ENCODE measurements at places on chromosomes 5 and 9. TPM values are rescaled to one million over a fixed set of nuclear protein-coding genes. Genes with fewer than 3 reads are reported as not detected.

GRCh38 chr9:86642721-86643120, 288.5 kb upstream of the TUT7 start:
- DNase-seq, result no peak
- no peaks in the 10 kb centered on the region for H3K27me3 ChIP-seq
- H3K4me1 ChIP-seq, result no peaks in the 10 kb centered on the region

DNA sequence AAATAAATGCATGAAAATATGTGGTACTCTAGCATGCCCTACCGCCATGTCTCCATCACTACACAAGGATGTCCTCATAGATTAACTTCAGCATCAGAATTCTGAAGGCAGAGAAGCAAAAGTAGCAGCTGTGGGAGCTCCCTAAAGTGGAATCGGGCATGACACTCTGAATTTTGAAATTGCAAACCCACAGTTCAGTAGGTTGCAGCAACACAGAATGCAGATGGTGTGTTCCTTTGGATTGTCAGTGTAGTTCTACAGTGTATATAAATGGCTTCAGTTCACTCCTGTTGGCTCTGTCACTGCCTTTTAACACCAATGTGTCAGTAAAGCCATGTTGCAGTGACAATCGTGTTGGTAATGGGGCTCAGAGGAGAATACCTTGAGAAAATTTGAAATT, 973.6 kb upstream of the WWC1 start:
- no peaks in the 10 kb centered on the region for H3K27me3 ChIP-seq
- no peak overlapping the region for H3K27ac ChIP-seq
- no peaks in the 10 kb centered on the region for H3K36me3 ChIP-seq
- no peaks in the 10 kb centered on the region for H3K4me1 ChIP-seq
- no peak for DNase-seq

GRCh38 chr9:36993933-36994764, 39.9 kb downstream of the PAX5 start:
- peaks cover 19% of the 10 kb centered on the region for H3K27me3 ChIP-seq
- no peaks in the 10 kb centered on the region for H3K36me3 ChIP-seq
- no peak overlapping the region for H3K4me3 ChIP-seq
- no peak overlapping the region for H3K27ac ChIP-seq

GRCh38 chr5:78008356-78008967, 232.3 kb upstream of the TBCA start:
- H3K27me3 ChIP-seq, result 0 out of 2 replicates have a peak, but pooled peaks cover 1% of the 10 kb centered on the region
- H3K4me1 ChIP-seq, result no peaks in the 10 kb centered on the region
- H3K4me3 ChIP-seq, result no peak overlapping the region
- H3K27ac ChIP-seq, result no peak overlapping the region
- no peaks in the 10 kb centered on the region for H3K36me3 ChIP-seq

DNA sequence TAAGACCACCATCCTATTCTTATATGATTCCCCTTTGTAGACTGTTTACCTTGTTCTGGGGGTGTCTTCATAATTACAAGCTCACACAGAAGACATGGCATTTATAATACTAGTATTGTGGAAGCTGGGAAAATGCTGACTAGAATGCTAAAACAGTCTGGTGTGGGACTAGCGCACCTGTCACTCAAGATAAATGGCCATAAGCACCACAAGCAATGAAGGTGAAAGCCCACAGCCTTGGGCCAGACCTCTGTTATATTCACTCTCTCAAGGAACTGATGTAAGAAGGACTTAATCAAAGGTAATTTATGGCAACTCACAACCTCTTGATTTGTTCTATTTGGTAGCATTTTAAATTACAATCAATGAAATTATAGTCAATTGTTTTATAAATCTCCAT, 721.5 kb downstream of the SEMA5A start:
- no peak overlapping the region for H3K27ac ChIP-seq
- no peak for DNase-seq
- H3K36me3 ChIP-seq, result no peaks in the 10 kb centered on the region
- H3K27me3 ChIP-seq, result no peaks in the 10 kb centered on the region

DNA sequence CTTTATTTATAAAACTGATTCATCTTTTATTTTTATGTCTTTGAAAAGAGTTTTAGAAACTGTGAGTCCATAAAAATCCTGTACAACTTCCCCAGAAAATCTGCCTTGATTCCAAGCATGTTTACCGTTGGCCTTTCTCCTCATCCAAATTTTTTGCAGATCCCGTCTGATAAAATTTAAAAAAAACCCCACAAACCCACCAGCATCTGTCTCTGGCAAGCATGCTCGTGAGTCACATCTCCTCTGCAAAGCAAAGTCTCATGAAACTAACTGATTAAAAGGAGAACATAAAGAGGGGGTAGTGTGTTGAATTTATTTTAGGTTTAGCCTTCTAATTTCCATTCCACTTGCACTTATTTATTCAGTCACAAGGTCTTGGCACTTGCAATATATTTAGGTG, 109.4 kb downstream of the MAT2B start:
- no peak overlapping the region for H3K27ac ChIP-seq
- H3K36me3 ChIP-seq, result no peaks in the 10 kb centered on the region
- H3K27me3 ChIP-seq, result no peaks in the 10 kb centered on the region
- H3K4me1 ChIP-seq, result no peaks in the 10 kb centered on the region
- H3K4me3 ChIP-seq, result no peak overlapping the region

DNA sequence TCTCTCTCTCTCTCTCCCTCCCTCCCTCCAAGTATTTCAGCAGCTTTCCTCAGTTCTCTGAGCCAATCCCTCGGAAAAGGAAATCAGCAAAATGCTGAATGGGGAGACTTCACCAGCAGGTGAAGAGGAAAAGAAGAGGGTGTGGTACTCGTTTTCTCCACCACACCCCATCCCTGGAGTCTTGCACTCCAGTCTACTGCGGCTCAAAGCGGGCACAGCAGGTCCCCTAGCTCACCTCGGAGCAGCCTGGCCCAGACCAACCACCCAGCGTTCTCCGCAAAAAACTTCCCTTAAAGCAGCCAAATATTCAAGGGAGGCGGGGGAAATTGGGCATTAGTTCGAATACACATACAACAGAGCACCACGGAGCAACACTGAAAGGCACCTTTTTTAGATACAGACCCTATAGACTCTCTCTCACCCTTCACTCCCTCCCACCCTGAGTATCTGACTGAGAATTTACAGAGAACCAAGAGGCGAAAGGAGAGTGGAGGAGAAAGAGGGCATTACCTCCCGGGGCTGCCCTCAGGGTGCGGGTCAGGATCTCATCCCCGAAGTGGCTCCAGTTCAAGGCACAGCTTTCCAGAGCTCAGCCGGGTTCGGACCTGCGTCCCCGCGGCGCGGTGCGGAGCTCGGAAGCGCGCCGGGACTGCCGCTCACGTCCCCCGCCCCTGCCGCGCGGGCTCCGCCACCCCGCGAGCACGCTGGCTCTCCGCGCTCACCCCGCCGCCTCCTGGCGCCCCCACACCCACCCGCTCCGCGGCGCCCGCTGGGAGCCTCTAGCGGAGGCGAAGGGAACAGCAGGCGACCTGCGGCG, 1638.5 kb upstream of the C9orf72 start:
- no peaks in the 10 kb centered on the region for H3K36me3 ChIP-seq
- peaks cover 16% of the 10 kb centered on the region for H3K27me3 ChIP-seq
- H3K4me1 ChIP-seq, result peaks cover 9% of the 10 kb centered on the region
- H3K27ac ChIP-seq, result no peak overlapping the region

DNA sequence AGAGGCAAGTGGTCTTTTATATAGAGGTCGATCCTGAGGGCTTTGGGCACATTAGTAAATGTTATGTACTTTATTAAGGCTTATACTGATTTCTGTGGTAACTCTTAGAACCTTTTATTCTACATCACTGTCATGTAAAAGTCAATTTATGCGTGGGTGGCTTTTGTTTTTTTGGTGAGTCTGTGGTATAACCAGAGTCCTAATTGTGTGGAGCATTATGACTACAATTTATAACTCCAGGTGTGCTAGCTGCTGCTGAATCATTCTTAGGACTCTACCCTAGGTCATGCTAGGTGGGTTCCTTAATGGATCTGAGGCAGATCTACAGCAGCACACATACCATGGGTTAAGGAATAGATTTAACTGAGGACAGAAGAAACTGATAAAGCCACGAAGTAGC, 33.9 kb upstream of the KCNN2 start:
- no peaks in the 10 kb centered on the region for H3K36me3 ChIP-seq
- no peak for DNase-seq
- H3K4me1 ChIP-seq, result no peaks in the 10 kb centered on the region
- no peak overlapping the region for H3K27ac ChIP-seq
- no peak overlapping the region for H3K4me3 ChIP-seq
- no peaks in the 10 kb centered on the region for H3K27me3 ChIP-seq

DNA sequence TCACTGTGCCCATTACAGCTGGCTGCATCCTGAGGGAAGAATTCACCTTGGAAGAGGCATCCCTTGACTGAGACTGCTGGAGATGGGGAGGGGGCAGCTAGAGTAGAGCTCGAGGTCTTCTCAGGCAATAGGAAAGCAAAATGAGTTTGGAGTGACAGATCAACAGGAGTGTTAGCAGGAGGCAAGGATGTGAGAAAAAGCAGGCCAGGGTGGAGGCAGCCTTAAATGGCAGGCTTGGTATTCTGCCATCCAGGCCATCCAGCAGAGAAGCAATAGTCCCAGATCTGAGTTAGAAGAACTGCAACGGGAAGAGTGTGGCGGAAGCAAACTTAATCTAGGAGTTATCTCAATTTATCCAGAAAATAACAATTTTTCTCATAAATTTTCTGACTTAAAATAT, 6.1 kb downstream of the ADAMTS12 start:
- H3K4me1 ChIP-seq, result peaks cover 3% of the 10 kb centered on the region
- no peaks in the 10 kb centered on the region for H3K27me3 ChIP-seq
- H3K27ac ChIP-seq, result no peak overlapping the region
- DNase-seq, result no peak
- no peaks in the 10 kb centered on the region for H3K36me3 ChIP-seq
- H3K4me3 ChIP-seq, result no peak overlapping the region

The CDX1 gene
- 0.06 TPM for polyA plus RNA-seq

The PALM2AKAP2 gene
- polyA plus RNA-seq, result 0.85 TPM

The PCDHGA12 gene
- 1.2 TPM for polyA plus RNA-seq

The DNAH5 gene
- 0.06 TPM for polyA plus RNA-seq

The SPATA31D4 gene
- polyA plus RNA-seq, result not detected

The TPD52L3 gene
- polyA plus RNA-seq, result not detected
